Left ventricle myocardium inferior (tissue), 1 donor: ENCODE measurements at places on chromosomes 4 and X.
A peak's percentile ranks its signal among the peaks of the same experiment; 100 is the strongest.

DNA sequence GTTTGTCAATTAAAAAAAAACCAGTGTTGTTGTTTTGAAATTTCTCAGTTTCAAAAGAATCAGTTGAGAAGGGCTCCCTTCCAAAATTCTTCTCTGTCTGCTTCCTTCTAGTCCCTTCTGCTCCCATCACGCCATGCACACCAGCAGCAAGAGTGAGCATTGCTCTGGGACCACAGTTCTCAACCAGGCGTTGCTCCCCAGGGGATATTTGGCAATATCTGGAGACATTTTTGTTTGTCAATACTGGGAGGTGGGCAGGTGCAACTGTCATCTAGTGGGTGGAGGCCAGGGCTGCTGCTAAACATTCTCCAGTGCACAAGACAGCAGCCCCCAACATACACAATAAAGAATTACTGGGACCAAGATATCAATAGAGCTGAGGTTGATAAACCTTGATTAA lies 74.8 kb upstream of the EGFL6 start:
- H3K4me1 ChIP-seq = no peaks in the 10 kb centered on the region
- no peaks in the 10 kb centered on the region for H3K27me3 ChIP-seq

- DNase-seq = no peak
- H3K27ac ChIP-seq = no peak overlapping the region
- no peak overlapping the region for H3K4me3 ChIP-seq
- H3K4me1 ChIP-seq = peaks cover 13% of the 10 kb centered on the region
- no peaks in the 10 kb centered on the region for H3K27me3 ChIP-seq
Measured at GRCh38 chr4:244471-244870, 60.8 kb downstream of the ZNF732 start.

GRCh38 chrX:12139934-12140611 lies 1.8 kb downstream of the FRMPD4 start:
- no peak overlapping the region for H3K27ac ChIP-seq
- no peak for DNase-seq
- peaks cover 13% of the 10 kb centered on the region for H3K27me3 ChIP-seq
- no peaks in the 10 kb centered on the region for H3K4me1 ChIP-seq

GRCh38 chr4:163107754-163108153 lies 58.9 kb downstream of the NAF1 start:
- no peaks in the 10 kb centered on the region for H3K4me1 ChIP-seq
- H3K4me3 ChIP-seq = no peak overlapping the region
- peaks cover 6% of the 10 kb centered on the region for H3K36me3 ChIP-seq
- H3K27me3 ChIP-seq = no peaks in the 10 kb centered on the region
- DNase-seq = no peak
- no peak overlapping the region for H3K27ac ChIP-seq

- H3K4me3 ChIP-seq = no peak overlapping the region
- no peak overlapping the region for H3K27ac ChIP-seq
- no peaks in the 10 kb centered on the region for H3K36me3 ChIP-seq
- H3K4me1 ChIP-seq = no peaks in the 10 kb centered on the region
- peaks cover 9% of the 10 kb centered on the region for H3K27me3 ChIP-seq
- no peak for DNase-seq
Measured at GRCh38 chr4:99855678-99856077, 38.5 kb downstream of the LAMTOR3 start.

DNA sequence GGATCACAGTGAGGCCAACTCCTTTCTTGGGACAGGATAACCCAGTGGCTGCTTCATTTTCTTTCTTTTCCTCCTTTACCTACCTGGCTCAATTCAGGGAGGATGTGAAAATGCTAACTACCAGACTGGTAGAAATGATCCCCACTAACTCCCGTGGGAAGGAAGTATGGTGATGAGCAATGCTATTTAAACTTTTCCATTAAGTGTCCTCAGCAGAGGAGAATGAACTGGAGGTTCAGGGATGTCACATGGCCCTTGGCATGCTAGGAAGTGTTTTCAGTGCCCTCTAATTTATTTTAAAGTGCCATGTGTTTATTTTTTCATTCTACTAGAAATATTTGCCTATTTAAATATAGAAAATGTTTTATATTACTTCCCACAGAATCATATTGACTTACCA lies 363.9 kb downstream of the PPP3CA start:
- peaks cover 15% of the 10 kb centered on the region for H3K4me1 ChIP-seq
- H3K27ac ChIP-seq = no peak overlapping the region
- no peak for DNase-seq

- no peaks in the 10 kb centered on the region for H3K27me3 ChIP-seq
- DNase-seq = no peak
- no peaks in the 10 kb centered on the region for H3K36me3 ChIP-seq
- H3K4me3 ChIP-seq = no peak overlapping the region
- no peaks in the 10 kb centered on the region for H3K4me1 ChIP-seq
- no peak overlapping the region for H3K27ac ChIP-seq
Measured at GRCh38 chr4:19317377-19317776, 934.3 kb upstream of the SLIT2 start.

DNA sequence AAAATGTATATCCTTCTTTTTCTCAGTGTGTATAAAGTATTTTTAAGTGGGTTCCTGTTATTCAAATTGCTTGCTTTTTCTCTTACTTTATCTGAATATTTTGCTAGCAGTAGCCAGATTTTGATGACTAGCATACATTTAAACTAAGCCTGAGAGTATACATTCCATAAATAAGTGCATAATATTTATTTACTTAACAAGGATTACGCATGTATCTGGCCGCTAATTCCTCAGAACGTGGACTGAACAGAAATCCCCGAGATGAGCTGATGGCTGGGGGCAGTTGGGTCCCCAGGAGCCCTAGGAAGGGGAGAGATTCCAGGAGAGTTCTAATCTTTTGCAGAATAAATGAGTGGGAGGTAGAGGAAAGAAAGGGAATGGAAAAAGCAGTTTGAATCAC lies 91.0 kb downstream of the PHOX2B start:
- no peak for DNase-seq
- peaks cover 39% of the 10 kb centered on the region for H3K4me1 ChIP-seq
- peaks cover 29% of the 10 kb centered on the region for H3K36me3 ChIP-seq
- H3K27ac ChIP-seq = peak overlapping the region; percentile 90
- no peak overlapping the region for H3K4me3 ChIP-seq

DNA sequence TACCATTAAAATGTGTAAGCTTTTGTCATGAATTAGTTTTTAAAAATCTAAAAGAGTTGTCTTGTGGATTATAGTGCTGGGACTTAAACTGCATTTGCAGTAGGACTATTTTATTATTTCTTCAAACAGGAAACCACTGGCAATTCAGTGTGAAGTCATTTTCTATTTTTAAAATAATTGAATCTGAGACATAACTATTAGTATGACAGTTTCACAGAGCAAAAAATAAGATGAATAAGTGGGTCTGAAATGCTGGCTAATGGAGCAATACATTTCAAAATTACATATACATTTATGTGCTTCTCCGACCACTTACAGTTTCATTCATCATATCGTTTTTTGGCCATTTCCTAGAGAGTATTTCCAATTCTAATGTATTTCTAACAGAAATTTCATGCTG lies 75.3 kb upstream of the RAPGEF2 start:
- H3K4me1 ChIP-seq = peaks cover 27% of the 10 kb centered on the region
- H3K4me3 ChIP-seq = no peak overlapping the region
- no peaks in the 10 kb centered on the region for H3K36me3 ChIP-seq
- H3K27me3 ChIP-seq = no peaks in the 10 kb centered on the region
